ENCODE measurements at places on chromosomes 5 and 9.

DNA sequence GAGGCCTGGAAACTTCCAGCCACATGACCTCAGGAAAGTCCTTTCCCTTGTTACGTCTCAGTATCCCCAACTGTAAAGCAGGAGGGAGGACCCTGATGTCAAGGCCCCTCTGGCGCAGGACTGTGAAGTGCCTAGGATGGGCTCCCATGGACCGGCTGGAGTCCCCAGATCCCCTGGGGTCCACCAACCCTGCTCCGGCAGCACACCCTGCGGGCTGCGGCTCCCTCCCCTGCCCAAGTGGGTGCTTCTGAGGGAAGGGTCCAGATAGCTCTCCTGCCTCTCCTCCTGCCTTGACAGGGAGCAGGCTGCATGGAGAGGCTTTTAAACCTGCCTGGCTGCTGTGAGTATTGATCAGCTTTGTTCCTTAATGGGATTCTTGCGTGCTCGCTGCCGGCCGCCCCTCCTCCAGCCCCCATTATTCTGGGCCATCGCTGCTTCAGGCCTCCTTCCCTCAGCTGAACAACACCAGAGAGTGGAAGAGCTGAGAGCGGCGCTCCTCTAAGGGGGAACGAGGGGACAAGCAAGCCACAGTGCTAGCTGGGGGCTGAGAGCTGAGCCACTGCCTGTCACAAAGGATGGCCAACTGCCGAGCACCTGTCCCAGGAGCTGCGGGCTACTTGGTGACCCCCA, 25.6 kb upstream of the NTNG2 start:
- no peak for DNase-seq

DNA sequence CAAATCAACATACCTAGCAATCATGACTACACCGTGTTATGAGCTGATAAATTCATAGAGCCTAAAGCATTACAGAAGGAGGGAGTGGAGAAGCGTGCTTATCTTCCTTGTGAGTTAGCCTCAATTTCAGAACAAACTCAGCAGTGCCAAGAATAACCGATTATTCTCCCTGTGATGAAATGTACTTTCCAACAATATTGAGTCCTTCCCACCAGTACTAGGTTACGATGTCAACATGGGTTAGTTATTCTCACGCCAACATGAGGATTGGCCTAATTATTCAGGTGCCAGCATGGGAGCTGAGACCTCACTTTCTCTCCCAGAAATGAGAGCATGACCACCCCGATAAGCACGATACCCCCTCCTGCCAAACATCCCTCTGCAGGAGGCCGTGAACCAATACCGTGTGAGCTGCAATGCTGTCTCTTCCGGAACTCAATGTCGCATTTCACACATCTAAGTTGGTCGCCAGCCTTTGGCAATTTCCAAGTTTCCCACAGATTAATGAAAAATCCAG, 193.7 kb downstream of the ENC1 start:
- DNase-seq, result no peak

DNA sequence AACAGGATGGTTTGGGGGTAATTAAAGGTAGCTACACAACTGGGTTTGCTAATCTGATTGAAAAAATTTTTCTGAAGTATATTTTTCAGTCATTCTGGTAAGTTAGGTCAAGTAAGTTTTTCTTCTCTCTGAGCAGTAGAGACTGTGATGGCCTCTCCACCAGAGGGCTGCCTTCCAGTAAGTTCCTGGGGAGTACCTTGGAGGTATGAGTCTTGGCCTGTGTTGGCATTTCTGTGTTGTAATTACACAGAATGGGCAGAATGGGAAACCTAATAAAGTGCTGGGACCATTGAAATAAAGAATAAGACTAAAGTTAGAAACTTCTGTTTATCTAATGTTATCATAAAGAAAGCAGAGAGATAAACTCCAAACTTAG, 430.8 kb downstream of the ARHGEF28 start:
- no peak for DNase-seq

DNA sequence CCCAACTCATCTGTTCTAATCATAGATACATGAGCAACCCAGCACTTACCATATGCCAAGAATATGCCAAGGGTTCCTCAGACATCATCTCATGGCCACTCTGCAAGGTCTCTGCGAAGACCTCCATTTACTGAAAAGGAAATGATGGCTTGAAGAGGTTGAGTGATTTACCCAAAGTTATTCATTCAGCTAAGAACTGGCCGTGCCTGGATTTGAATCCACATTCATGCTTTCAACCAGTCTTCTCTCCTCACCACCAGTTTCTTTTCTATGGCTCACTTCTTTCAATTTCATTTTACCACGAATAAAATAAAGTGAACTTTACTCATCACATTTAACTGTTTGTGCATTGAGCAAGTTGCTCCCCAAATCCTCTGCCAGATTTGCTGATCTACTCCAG, 27.2 kb upstream of the FOXI1 start:
- no peak for DNase-seq

DNA sequence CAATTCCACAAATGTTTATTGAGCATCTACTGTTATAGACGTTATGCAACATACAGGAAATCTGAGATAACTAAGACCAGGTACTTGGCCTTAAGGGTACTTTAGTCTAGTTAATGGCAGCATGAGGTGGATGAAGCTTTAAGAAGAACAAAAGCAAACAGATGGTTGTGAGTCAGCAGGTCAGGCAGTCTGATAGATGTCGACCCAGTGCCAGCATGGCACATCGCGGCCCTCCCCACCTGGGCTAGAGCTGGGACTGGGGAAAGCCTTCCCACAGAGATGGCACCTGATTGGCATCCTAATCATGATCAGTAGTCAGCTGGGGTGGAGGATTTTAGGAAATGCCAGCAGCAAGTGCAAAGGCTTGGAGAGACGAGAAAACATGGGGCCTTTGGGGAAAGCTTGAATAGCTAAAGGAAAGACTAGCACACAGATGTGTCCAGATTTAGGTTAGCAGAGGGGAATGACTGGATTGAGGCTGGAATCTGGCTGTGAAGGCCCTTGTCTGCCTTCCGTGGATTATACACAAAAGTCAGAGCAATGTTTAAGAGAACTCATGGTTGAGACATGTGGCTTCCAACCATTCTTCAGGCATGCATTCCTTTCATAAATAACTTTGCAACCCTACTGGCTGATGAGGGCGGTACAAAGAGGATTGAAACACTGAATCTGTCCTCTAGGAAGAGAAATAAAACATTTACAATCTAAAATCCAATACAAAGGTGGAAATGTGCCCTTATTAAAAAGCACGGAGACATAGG, 395.4 kb upstream of the WWC1 start:
- DNase-seq, result no peak

- no peak for DNase-seq
Measured at GRCh38 chr9:131892902-131893500, 153.1 kb upstream of the RAPGEF1 start.

- no peak for DNase-seq
Measured at GRCh38 chr5:124910354-124911016, 164.0 kb upstream of the ZNF608 start.

DNA sequence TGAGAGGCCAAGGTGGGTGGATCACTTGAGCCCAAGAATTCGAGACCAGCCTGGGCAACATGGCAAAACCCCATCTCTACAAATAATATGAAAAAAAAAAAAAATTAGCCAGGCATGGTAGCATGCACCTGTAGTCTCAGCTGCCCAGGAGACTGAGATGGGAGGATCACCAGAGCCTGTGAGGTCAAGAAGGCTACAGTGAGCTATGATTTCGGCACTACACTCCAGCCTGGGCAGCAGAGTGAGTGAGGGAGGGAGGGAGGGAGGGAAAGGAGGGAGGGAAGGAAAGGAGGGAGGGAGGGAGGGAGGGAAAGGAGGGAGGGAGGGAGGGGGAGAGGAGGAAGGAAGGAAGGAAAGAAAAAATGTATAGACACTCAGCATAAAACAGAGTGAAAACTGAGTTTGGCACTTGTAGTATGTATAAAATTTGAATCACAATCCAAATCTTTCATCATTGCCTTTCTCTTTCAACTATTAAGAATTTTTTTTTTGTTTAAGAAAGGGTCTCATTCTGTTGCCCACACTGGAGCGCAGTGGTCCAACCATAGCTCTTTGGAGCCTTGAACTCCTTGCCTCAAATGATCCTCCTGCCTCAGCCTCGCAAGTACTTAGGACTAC, 27.8 kb downstream of the SERINC5 start:
- DNase-seq, result no peak

All from vagina (tissue), 2 donors.